ENCODE measurements at places on chromosomes 2 and 18.

DNA sequence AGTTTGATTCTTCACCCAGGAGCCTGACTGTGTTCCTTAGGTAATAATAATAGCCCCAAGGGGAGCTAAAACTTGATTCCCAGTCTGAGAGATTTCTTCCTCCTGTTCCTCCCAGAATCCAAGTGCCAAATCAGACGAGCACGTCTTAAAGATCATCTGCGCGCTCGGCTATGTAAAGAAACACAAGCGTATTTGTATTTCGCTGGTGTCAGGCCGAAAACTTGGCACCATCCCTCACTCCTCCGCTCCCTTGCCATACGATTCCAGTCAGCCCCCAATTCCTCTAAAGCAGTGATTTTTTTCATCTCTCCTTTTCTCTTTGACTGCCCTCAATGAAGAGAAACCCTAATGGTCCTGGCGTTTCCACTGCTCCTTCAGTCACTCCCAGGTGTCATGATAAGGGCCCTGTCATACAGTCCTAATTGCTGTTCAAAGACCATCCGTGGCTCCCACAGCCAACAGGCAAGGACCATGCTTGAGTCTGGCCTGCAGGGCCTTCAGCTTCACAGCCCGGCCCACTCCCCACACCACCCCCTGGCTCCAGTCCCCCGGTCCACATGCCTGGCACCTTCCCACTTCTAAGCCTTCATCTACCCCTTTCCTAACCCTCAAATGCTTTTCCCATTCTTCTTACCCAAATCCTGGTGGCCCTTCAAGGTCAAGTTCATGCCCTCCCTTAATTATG is 130.8 kb upstream of the ID2 start:
- DNase-seq = no peak

- DNase-seq = no peak
These were observed 790.6 kb downstream of the NRXN1 start for GRCh38 chr2:50241282-50241681.

DNA sequence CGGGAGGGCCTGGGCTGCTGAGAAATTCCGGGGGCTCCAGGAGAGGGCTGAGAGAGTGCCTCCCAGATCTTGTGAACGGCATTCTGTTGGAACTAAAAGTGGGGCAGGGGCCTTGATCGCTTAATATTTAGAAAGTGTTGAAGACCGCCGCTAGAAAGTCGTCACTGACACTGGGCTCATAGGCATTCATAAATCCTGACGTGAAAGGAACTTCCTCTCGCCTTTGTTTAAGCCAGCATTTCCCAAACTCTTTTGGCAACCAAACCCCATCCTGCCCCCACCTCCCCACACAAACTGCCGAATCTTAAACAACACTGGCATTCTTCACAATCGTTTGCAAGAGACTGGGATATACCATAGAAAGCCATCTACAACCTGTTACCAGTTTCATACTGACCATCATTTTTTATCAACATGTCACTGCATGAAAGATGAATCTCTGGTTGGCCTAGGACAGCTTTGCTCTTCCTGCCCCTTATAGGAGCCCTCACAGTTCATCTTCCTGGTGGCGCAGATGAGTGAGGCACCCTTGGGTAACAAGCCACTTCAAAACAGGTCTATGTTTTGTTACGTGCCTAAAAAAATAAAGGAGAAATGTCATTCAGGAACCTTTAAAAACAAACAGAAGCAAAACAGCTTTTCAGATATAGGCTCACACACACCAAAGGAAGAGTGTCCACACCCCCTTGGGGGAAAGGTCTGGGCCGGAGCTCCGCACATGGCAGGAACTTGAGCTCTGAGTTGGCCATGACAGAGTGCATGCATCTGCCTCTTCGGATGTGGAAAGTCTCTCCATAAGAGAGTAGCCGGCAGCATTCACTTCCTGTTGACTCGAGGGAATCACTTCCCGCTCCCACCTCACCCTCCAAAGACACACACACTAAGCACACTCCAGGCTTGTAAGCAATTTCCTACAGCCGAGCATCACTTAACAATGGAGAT is 13.0 kb downstream of the MTERF4 start:
- no peak for DNase-seq

- DNase-seq = peak; percentile 49
These were observed 1073.1 kb upstream of the FANCL start for GRCh38 chr2:59314031-59314766.

DNA sequence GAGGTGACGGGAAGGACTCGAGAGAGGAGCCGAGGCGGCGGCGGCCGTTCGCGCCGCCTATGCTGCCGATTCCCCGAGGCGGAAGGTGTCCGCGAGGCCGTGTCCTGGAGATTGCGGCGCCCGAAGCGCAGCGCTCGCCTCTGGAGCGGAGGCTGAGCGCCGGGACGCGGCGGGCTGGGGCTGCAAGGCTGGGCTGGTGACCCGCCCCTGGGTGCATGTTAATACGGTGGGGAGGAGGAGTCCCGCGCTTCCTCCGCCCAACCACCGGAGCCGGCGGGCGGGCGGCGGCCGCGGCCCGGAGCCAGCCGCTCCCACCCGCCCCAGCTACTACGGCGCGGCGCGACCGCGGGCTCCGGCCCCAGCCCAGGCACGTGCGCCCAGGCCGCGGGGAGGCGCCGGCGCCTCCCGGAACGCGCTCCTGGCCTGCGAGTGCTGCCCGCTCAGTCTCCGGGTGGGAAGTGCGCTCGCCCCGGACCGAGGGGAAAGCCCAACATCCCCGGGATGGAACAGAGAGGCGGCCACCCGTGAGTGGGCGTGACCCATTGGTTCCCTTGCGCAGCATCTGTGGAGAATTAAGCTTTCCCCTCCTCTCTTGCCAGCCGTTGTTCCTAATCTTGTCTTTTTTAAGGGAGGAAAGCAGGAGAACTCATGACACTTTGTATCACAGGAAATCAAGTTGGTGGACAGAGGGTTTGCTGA is at the start of gene DLGAP1:
TSS of gene DLGAP1 (minus strand) at position 195 of the 699 bp plus-strand sequence.
- DNase-seq = peak; percentile 1

GRCh38 chr2:27309651-27310050 is 1.4 kb upstream of the UCN start:
- no peak for DNase-seq

GRCh38 chr2:139055202-139055601 is 275.0 kb upstream of the NXPH2 start:
- DNase-seq = no peak

DNA sequence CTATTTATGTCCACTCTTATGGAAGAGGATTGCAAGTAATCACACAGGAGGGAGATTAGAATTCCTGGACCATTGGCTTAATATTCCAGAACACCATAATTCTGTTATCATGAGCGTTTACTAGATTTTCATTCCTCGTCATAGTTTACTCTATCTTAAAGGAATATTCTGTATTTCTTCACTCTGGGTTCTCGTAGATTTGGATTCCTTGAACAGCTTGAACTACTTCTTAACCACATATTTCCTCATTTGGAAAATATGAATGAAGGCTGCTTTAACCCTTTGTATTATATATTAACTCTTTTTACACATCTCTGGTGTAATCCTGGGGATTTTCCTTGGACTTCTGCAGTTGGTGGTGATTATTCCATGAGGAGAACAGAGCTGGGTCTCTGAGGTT is 46.3 kb upstream of the CCBE1 start:
- no peak for DNase-seq

DNA sequence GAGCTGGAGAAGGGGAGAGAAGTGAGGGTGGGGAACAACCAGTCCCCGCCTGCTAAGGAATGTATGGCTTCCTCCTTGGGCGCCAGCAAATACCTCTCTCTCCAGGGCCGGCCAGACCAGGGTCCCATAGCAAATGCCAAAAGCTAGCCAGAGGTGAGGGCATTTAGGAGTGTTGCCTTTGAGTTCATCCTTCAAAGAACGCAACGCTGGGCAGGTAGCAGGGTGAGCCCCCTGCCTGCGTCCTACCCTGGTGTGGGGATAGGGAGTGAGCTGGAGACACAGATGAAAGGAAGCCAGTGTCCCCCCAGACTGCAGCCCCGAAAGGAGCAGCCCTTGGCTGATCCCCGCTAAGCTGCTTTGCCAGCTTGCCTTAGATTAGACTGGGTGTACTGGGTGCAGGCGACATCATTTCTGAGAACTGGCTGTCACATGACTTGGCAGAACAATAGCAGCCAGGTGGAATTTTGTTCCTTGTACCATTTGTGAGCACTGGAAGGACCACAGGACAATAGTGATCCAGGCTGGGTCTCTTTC is 40.4 kb downstream of the KLHL29 start:
- DNase-seq = no peak

DNA sequence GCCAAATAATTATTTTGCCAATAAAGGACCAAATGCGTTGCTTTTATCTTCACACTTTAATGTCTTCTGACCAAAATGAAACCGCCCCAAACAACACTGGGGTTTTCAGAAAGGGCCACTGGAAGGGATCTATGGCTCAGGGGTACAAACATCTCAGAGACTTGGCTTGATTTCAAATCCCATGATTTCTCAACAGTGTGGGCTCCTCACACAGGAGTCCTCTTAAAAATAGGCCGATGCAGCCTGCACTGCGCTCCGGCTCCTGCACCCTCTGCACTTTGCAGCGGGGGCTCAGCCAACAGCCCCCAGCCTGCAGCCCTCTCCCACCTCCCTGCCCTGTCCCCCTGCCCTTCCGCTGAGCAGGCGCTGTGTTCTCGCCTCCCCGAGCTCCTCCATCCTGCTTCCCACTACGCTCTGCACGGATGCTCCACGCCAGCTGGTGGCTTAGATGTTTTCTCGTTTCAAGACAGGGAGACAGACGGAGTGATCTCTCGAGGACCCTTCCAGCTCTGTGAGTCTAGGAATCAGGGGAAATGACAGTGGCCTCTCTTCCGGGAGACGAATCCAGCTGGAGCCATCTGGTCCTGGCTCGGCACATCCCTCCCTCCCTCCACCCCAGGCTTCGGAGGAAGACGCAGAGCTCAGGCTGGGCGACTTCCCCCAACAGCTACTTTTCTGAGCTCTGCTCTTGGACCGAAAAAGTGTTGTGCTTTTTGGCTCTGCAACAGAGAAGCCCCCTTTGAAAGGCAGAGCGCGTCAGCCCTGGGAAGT is 71.4 kb downstream of the KCNF1 start:
- no peak for DNase-seq

- DNase-seq = no peak
These were observed 148.6 kb downstream of the ZNF236 start for GRCh38 chr18:76970770-76971559.

- no peak for DNase-seq
These were observed 112.8 kb downstream of the GULP1 start for GRCh38 chr2:188404341-188405004.

DNA sequence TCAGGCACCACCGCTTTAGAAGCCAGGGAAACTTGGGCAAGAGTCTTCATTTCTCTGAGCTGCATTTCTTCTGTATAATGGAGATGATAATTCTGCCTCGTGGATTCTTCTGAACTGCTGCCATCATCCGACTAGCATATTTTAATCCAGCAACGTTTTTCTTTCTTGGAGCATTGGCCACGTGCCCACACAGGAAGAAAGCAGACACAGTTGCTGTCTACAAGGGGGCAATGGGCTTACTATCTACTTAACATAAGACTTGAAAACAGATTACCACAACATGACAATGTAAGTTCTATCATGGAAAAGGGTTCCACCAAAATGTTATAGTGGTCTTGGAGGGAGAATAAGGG is 176.5 kb downstream of the FAM210A start:
- DNase-seq = no peak

DNA sequence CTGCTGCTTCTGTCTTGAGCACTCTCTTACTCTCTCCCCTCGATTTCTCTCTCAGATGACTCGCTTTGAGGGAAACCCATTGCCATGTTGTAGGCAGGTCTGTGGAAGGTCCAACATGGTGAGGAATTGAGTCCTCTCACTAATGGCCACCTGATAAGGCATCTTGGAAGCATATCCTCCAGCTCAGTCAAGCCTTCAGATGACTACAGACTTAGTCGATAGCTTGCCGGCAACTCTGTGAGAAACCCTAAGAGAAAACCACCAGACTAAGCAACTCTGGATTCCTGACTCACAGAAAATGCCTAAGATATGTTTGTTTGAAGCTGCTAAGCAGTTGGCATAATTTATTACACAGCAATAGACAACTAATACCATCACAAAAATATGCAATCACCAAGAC is 51.2 kb downstream of the WDR75 start:
- no peak for DNase-seq

GRCh38 chr2:33785201-33786106 is 186.4 kb upstream of the FAM98A start:
- DNase-seq = no peak

GRCh38 chr18:63477968-63478367 is 1.2 kb downstream of the SERPINB5 start:
- DNase-seq = peak; percentile 24

DNA sequence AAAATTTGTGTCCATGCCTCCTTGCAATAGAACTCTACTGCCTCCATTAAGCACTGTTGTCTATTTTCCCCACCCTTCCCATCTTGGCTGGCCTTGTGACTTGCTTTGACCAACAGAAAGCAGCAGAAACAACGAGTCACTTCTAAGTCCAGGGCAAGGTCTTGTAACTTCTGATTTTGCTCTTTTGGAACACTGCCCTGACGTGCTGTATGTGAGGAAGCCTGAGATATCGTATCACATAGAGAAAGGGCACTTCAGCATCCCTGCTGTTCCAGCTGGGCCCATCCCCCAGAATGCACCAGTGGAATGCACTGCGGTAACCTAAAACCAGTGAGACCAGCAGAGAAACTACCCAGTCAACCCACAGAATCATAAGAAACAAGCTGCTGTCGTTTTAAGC is 28.1 kb downstream of the NCKAP1 start:
- DNase-seq = peak; percentile 52

DNA sequence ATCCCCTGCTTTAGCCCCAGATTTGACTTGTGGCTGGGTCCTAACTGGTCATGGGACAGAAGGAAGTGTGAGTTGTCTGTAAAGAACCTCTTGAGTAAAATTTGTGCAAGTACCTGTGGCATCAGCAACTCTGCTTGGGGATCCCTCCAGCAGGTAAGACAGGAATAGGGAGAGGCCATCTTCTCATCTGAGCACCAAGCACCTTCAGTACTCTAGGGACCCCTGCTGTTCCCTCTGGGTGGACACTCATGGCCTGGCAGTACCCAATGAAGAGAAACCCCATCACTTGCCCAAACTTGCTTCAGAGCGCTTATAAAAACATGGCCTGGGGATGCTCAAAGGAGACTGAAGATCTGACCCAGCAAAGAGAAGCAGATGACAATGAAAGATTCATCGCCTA is 297.8 kb downstream of the SP3 start:
- DNase-seq = no peak

DNA sequence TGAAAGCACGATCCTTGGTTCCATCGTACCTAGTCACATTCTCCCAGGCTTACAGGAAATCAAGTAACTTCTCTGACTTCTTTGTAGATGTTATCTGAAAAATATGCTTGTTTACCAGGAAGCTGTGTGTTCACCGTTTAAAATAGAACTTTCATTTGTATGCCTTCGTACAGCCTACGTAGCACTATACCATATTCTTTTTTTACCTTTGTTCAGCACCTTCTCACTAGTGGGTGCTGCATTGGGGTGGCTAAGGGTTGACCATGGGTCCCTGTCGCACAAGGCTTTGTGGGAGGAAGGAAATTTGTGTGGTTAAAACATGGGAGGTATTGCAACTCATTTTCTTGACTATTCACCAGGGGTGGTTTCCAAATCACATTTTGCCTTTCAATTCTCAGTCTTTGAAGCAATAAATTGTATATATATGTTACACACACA is 16.6 kb downstream of the MALT1 start:
- DNase-seq = no peak

GRCh38 chr18:79733135-79733701 is 53.6 kb downstream of the CTDP1 start:
- DNase-seq = no peak

GRCh38 chr2:45068571-45069140 is 59.4 kb upstream of the SIX2 start:
- DNase-seq = no peak

- no peak for DNase-seq
These were observed 31.0 kb upstream of the ASPRV1 start for GRCh38 chr2:69992310-69993047.

GRCh38 chr2:160201849-160202539 is 1.9 kb upstream of the ITGB6 start:
- no peak for DNase-seq
